ENCODE measurements at places on chromosomes 1 and 21.

- no peak for DNase-seq
These were observed 8.7 kb downstream of the NPHP4 start for GRCh38 chr1:5983361-5984103.

DNA sequence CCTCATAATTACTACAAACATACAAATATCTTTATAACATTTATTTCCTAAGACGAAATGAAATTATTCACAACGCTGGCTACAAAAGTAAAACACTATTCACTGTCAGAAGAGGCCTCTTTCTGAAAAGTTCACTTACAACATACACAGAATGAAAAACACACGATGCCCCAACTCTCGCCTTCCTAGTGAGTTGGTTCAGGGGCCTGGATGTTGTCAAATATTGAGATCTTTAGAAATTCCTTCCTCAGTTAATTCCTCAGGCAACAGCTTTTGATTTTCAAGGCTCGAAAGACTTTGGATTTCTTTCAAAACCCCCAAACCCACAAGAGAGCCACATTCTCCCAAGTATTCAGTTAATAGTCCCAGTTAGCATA is 14.2 kb upstream of the KCNE1 start:
- DNase-seq = no peak

DNA sequence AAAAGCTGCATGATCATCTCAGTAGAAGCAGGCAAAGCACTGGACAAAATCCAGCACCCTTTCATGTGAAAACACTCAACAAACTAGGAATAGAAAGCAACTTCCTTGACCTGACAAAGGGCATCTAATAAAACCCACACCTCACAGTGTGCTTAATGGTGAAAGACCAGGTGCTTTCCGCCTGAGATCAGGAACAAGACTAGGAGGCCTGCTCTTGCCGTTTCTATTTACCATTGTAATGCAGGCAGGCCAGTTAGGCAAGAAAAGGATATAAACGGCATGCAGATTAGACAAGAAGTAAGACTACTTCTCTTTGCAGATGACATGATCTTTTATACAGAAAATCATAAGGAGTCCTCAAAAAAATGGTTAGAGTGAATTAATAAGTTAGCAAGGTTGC is 37.2 kb downstream of the SLC37A1 start:
- DNase-seq = no peak

DNA sequence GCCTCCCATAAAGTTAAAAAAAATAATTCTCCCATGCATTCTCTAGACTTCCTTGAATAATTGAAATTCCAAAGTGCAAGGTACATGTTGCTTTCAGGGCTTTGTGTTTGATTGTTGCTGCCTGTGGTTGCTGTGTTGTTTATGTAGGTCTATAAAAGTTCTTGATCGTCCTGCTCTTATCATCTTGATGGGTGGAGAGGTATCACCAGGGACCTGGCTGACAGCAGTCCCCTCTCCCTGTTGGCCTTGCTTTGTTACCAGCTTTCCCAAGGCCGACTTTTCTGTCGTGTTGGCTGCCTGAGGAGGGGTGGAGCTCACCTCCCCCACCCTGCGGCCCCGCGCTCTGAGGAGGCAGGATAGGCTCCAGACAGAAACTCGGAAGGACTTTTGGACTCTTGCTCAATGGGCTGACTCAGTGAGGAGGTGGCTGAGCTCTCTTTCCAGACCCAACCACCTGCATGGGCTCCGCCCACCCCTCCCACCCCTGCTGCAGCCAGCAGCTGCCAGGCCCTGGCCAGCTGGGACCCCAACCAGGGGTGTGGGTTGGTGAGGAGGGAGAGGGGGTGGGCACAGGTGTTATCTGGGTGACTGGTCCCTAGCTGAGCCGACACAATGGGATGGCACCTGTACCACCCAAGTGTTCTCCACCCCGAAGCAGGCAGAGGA is 2.0 kb downstream of the INAVA start:
- DNase-seq = no peak

DNA sequence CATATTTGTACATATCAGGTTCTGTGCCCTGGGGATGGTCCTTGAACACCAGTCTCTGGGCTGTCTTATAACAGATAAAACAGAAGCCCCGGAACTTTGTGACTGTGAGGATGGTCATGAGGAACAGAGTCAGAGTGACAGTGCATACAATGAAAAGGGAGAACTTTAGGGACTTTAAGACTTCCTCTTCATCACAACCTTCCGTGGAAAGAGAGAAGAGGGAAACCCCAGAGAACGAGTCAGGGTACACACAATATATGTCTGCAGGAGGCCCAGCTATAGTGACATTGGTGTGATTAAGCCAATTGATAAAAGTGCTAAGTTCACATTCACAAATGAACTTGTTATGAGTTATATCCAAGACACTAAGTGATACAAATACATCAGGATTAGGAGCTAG is 32.1 kb downstream of the TLR5 start:
- no peak for DNase-seq

DNA sequence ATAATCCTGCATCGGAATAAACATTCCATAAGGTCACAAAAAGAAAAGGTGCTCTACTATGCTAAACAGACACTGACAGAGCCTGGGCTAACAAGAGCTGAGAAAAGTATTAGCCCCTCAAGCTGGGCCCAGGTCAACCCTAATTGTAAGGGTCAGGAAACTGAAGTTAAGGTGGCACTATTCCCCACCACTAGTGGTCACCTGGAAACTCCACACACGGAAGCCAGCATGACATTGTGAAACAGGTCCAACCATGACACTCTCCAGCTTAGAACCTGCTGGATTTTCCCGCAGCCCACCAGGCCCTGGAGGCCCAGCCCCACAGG is 1.2 kb downstream of the PTTG1IP start:
- DNase-seq = no peak

- no peak for DNase-seq
These were observed 71.4 kb upstream of the TSPAN2 start for GRCh38 chr1:115160728-115161127.

- DNase-seq = no peak
These were observed 151.6 kb upstream of the IVNS1ABP start for GRCh38 chr1:185468626-185469025.

DNA sequence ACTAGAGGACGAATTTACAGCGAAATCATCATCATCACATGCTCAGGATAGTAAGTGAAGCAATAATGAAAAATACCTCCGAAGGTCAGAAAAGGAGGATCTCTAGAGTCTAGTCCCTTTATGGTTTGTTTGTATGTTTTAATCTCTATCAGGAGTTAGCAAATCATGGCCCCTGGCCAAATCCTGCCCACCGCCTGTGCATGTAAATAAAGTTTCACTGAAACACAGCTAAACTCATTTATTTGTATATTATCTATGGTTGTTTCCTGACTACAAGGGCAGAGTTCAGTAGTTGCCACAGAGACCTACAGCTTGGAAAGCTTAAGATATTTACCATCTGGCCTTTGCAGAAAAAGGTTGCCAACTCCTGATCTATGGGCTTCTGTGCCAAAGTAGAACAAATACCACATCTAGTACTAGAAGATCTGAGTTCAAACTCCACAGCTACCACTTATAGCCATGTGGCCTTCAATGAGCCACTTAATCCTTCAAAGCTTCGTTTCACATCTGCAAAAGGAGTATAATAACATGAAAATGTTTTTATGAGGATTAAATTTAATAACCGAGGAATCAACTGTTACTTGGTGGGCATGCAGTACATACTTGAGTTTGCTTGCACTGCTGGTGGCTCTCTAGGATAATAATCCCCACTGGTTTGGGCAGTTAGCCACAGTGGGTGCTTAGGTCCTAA is 94.0 kb upstream of the KIF26B start:
- no peak for DNase-seq
